Esophagus squamous epithelium (tissue), 5 donors: ENCODE measurements at places on chromosomes 2 and 18.

- no peak for DNase-seq
Measured at GRCh38 chr18:38520786-38521185, 955.2 kb upstream of the CELF4 start.

- no peak for DNase-seq
Measured at GRCh38 chr2:156592809-156593593, 156.8 kb downstream of the GPD2 start.

GRCh38 chr2:85433511-85434089, 15.1 kb downstream of the SH2D6 start:
- DNase-seq: no peak

- DNase-seq: no peak
Measured at GRCh38 chr2:20223407-20224163, 1.3 kb downstream of the SDC1 start.

DNA sequence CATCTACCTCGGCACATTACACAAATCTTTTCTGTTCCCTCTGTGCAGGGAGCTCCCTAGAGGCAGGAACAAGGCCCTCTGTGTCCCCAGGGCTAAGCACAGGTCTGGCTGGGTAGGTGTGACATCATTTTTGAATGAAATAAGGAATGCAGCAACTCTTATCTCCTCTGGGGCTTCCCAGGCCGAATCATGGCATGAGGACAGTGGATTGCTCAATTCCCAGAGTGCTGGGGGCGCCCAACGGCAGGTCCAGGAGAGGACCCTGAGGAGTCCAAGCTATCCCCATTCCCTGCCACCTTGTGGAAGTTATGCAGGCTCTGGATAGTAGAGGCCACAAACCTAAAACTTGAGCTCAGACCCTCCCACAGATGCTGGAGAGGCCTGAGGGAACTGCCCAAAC, 158.0 kb upstream of the RAB6C start:
- no peak for DNase-seq

DNA sequence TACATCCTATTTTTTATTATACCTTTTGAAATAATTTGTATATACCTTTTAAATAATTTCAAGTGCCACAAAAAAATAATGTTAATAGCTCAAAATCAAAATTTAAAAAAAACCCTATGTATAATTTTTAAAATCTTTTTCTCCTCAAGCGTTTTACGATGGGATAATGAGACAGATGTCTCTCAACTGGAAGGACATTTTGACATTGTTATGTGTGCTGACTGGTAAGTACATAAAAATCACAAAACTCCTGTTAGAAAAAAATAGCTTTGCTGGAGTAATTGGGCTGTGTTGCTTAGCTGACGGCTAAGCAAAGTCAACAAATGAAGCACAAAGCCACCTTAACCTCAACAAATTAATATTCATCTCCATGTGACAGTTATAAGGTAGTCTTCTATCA, 198.0 kb upstream of the SIX3 start:
- no peak for DNase-seq

GRCh38 chr2:113376913-113377445, 60.5 kb upstream of the ZNG1B start:
- DNase-seq: no peak

DNA sequence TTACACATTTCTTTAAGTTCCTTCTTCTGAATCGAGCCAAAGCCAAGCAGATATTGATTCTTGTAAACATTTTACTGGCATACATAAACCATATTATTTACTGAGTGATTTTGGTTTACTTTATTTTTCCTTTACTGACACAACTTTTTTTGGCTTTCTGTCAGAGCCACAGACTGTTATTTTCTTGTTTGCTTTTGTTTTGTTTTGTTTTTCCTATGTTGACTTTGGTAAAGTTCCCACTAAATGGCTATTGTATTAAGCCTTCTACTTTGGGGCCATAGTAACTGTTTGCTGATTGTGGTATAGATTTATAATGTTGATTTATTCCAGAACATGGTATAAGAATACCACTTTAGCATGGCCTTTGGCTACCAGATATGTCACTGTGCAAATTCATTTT, 419.4 kb downstream of the DCDC2C start:
- no peak for DNase-seq

DNA sequence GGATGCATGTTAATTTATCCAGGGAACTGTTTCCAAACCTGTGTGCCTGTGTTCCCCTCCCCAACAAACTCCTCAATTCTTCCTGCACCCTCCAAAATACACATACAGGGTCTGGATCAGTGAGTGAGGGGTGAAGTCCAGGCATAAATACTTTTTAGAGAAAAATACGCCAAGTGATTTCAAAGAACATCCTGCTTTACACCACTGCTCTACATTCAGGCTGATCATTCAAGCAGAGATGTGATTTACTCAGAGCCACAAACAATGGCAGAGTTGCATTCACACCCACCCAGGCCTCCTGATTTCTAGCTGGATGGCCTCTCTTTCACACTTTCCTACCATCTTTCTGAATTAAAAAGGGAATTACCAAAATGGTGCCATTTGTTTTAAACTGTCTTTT, 289.5 kb upstream of the SLC14A2 start:
- no peak for DNase-seq

DNA sequence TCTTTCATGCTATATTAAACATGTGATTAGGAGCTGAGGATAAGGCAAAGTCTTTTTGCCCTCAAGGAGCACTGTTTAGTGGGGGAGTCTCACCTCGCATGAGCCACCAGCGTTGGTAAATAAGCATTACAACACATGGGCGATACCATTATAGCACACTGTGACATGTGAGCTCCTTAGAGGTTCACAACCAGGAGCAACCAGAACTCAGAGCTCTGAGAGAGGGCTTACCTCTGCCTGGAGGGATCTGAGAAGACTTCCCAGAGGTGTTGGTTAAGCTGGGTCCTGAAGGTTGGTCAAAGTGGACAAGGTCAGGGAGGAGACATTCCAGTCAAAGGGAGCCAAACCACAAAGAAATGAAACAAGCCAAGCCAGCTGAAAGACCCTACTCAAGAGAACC, 158.8 kb downstream of the ESCO1 start:
- DNase-seq: no peak

- no peak for DNase-seq
Measured at GRCh38 chr2:238638100-238638981, 209.5 kb upstream of the TWIST2 start.

- DNase-seq: no peak
Measured at GRCh38 chr2:180829261-180829660, 151.1 kb upstream of the UBE2E3 start.

DNA sequence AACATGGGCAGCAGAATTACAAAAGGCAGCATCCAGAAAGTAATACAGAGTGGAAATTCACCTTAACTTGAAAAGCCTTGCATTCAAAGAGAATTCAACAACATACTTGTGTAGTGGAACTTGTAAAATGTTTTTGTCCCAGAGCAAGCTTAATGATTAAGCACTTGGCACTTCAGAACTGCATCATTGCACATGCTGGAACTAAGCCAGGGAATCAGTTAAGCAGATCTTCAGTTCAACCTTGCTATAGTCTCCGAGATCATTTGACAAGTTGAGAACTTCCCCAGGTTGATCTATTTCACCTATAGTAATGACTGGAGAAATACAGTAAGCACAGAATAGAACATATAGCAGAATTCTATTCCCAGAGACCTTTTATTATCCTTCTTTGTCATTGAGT, 1337.2 kb upstream of the NXPH2 start:
- DNase-seq: no peak

DNA sequence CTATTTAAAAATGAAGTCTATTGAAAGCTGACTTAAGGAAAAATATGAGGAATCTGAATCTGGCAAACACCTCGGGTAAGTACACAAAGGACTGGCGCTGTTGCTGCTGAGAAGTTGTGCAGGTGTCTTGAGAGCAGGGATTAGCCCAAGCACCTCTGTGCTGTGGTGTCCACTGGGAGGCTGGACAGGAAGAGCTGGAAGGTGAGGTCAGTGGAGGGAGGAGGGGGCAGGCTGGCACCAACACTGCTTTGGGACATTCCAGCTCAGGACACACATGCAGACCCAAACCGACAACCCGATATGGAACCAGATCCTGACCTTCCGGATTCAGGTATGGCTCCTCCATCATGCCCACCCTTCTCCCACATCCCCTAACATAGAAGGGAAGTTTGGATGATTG, 20.6 kb downstream of the FER1L5 start:
- DNase-seq: no peak

DNA sequence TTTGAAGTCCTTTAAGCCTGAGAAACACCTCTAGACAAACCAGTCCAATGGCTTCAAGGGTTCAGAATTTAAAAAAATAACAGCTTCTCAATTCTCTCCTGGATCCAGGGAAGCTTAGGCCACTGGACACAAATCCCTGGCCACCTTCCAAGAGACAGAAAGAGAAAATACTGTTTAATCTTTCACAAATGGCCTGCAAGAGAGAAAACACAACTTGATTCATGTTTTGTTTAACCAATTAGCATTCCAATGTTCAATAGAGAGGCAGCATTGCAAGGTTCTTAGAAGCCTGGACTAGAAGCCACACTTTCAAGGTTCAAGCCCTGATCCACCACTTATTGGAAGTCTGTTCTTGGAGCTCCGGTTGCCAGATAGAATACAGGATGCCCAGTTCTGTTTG, 109.0 kb upstream of the PARD3B start:
- DNase-seq: no peak

DNA sequence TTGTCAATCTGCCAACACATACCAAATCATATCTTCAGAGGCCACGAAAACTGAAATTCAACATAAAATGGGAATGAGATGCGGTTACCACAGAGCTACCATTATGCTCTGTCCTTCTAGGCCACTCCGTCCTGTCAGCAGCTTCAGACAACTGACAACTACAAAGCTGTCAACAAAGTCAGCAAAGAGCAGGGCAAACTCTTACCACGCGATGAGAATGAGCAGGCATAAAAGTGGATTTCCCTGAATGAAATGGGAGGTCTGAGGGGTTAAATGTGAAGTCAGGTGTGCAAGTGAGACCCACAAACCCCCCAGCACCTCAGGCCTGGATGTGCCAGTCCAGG, 130.1 kb downstream of the LNPK start:
- DNase-seq: no peak

DNA sequence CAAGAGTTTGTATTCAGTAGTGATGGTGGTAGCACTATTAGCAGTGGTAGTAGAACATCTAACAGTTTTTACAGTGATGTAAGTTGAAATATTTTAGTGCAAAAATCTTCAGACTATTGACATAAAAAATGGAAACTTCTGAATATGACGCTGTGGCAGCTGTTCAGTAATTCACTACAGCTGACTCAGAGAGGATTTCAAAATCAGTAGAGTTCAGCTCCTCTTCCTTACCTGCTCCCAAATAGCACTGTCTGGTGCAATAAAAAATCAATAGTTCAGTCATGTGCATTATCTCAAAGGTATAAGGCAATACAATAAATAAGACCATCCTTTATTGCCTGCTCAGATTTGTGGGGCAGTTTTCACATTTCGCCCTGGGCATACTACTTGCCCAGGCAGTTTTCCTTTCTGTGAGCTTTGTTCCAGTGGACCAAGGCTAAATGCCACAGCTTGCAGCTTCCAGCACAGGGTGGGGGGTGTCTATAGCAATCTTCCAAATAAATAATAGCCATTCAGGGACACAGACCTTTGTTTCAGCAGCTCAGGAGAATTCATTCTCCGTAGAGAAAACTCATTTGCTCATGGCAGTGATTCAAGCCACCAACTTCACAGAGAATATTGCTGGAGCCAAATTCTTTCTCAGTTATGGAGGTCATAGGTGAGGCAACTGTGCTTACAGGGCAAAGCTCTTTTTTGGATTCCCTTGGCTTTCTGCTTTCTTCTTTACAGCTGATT, 33.9 kb upstream of the GORASP2 start:
- no peak for DNase-seq

GRCh38 chr2:226855787-226856186, 19.9 kb downstream of the RHBDD1 start:
- no peak for DNase-seq

GRCh38 chr2:26976237-26976636, 5.8 kb downstream of the MAPRE3 start:
- DNase-seq: no peak

- DNase-seq: no peak
Measured at GRCh38 chr2:192030289-192030688, 164.4 kb downstream of the TMEFF2 start.

- DNase-seq: no peak
Measured at GRCh38 chr2:147845411-147845971, 662 bp downstream of the ACVR2A start.

DNA sequence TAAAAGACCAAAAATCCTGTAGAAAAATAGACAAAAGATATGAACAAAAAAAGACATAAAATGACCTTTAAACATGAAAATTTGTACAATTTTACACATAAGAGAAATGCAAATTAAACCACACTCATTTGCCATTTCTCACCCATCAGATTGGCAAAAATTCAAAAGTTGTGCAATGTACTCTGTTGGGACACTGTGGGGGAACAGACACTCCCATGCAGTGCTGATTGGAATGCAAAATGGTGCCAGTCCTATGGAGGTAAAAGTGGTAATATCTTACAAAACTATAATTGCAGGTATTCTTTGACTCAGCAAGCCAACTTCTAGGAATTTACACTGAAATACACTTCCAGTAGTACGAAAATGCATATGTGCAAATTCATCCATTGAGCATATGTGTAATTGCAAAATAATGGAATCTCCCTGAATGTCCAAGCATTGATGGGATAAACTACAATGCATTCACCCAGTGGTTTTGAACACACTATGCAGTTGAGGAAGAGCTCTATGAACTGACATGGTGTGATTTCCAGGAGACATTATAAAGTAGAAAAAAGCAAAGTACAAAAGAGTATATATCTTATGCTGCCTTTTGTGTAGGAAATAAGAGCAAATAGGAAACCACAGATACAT, 201.8 kb upstream of the ZNF521 start:
- DNase-seq: no peak

GRCh38 chr2:168378960-168379669, 77.0 kb upstream of the CERS6 start:
- DNase-seq: no peak

DNA sequence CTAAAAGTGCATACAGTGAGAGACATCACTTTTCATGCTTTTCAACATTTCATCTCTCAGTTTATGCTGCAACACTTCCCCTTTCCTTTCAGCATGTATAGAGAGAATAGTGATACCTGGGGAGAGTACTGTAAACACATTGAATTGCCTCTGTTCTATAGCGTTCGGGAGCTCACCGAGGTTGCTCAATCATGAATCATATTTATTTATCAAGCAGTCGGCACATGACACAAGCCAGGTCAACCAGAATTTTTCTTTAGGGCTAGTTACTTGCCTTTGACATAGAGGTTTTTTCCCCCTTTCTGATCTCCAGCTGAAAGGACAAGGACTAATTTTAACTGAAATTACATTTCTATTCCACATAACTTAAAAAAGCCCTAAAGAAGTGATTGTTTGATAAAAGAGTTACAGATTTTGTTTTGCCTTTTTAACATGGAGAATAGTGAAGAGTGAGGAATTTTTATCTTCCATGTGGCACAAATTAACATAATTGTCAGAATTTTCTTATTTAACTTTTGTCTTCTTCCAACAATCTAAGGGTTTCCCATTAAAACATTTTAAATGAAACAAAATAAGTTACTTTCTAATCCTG, 690.9 kb upstream of the TMEFF2 start:
- no peak for DNase-seq

- no peak for DNase-seq
Measured at GRCh38 chr2:190683802-190684201, 34.9 kb downstream of the NAB1 start.

GRCh38 chr18:75280427-75281280, 70.1 kb downstream of the TSHZ1 start:
- no peak for DNase-seq
